ENCODE measurements at places on chromosomes 1 and 21. TPM values are rescaled to one million over a fixed set of nuclear protein-coding genes. Genes with fewer than 3 reads are reported as not detected.

DNA sequence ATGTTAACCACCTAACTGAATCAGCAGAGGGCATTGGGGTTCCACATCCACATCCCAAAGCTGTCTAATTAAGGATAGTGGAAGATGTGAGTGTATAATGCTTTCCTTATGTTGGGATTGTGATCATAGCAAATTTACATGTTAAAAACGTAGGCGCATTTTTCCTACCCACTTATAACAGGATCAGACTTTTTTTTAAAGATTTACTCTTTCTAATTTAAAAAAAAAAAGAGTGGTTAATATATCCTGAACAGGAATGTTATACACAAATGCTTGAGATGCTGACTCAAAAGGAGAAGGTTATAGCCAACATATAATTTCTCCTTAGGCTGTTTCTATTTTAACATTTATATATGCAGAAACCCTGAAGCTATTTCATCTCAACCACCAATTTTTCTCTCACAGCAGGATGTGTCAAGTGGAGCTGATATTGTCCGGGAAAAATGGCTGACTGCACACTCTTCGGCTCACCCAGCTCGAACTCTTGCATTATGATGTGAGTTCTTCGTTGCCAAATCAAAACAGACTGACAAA, 40.3 kb downstream of the RGS5 start:
- DNase-seq = no peak

GRCh38 chr1:182376936-182377574, 14.5 kb downstream of the GLUL start:
- DNase-seq = no peak

DNA sequence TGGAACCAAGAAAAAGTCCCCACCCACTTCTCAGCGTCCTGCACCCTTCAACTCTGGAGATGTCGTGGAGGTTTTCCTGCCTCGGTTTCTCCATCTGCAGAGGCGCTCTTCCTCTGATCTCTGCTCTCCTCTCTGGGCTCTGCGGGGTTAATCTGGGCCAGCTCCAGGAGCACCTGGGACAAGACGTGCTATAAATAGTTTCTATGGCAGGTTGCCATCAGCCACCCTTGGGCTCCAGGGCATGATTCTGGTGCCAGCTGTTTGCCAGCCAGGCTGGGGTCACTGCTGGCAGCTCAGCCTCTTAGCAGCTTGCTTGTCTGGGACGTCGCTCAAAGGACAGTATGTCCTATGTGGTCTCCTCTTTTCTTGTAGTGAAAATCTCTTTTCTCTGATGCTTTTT, 137.1 kb downstream of the ACTL8 start:
- DNase-seq = peak; percentile 17

DNA sequence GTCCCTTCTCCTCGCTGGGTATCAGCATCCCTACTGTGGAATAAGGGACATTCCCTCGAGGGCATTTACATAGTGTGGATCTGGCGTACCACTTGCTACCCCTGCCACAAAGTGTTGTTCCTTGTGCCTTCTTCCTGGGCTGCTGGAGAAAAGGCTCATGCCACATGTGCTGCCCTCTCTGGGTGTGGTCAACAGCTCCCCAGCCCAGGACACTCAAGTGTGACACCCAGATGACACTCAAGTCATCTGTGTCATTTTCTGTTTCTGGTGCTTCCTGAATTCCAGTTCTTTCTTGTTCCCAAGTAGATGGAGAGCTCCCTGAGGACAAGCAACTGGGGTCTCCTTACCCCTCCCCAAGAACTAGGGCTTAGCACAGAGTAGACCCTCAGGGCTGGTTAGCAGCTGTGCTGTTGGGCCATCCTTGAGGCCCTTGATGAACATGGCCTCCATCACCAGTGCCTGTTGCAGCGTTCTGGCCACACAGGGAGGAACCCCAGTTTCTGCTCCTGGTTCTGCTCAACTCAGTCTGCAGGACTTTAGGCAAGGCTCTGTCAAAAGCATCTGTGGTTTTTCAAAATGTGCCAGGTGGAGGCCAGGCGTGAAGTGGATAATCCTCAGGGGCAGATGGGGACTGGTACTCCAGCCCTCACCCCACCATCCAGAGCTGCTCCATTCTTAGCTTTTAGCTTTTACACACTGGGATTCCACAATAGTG, 49.0 kb upstream of the CLIC4 start:
- no peak for DNase-seq

SLC5A3 gene
- 38.5 TPM for total RNA-seq

- no peak for DNase-seq
These were observed 548 bp upstream of the CDC20 start for GRCh38 chr1:43358121-43358745.

- DNase-seq = peak; percentile 55
These were observed 46.6 kb upstream of the CTBS start for GRCh38 chr1:84620720-84621313.

LAPTM5 gene
- total RNA-seq = 559 TPM

GRCh38 chr1:231705806-231706760, 79.5 kb downstream of the DISC1 start:
- no peak for DNase-seq

DNA sequence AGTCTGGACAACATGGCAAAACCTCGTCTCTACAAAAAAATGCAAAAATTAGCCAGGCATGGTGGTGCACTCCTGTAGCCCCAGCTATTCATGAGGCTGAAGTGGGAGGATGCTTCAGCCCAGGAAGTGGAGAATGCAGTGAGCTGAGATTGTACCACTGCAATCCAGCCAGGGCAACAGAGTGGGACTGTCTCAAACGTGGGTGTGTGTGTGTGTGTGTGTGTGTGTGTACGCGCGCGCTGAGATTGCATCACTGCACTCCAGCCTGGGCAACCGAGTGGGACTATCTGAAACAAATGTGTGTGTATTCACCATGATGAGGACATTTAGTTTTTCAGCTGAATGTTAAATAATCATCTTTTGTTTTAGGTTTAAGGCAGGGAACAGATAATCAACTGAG, 21.1 kb downstream of the USP1 start:
- DNase-seq = no peak

GRCh38 chr1:169196581-169196980, 90.1 kb downstream of the ATP1B1 start:
- DNase-seq = no peak

DNA sequence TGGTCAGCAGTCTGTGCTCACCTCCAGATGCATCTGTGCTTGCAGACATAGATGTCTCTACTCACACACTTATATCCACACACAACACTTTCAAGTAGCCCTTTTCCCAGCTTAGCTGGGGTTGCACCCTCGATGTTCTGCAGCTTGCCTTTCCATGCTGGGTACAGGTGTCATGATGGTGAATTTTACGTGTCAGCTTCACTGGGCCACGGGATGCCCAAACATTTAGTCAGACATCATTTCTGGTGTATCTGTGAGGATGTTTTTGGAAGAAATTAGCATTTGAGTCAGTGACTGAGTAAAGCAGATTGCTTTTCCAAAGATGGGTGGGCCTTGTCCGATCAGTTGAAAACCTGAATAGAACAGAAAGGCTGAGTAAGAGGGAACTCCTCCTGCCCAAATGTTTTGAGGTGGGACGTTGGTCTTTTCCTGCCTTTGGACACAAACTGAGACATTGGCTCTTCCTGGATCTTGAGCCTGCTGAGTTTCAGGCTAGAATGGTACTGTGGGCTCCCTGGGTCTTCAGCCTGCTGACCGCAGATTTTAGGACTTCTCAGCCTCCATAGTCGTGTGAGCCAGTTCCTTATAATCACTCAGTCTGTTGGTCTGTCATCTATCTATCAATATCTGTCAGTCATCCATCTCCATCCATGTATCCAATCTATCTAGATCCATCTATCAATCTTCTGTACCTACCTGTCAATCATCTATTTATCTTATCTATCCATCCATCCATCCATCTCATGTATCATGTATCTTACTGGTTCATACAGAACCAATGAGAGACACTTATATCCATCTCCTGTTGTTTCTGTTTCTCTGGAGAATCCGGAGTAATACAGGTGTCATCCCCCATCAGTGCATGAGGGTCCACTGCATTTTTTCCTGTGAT, 12.7 kb upstream of the OBSCN start:
- DNase-seq = no peak

DNA sequence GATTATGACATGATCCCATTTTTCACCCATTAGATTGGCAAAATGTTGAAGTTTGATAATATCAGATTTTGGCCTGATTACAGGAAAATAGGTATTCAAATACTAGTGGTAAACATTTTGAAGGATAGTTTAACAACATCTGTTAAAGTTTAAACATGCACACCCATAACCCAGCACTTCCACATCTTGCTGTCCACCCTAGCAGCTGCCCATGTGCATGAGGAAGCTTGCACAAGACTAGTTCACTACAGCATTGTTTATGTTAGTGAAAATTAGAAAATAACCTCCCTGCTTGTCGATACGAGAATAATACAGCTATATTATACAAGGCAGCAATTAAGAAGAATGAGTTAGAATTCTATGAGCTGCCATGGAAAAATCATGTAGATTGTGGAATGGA, 127.6 kb downstream of the C1orf21 start:
- DNase-seq = no peak

CD53 gene
- 288 TPM for total RNA-seq

CCDC185 gene
- not detected for total RNA-seq

DNA sequence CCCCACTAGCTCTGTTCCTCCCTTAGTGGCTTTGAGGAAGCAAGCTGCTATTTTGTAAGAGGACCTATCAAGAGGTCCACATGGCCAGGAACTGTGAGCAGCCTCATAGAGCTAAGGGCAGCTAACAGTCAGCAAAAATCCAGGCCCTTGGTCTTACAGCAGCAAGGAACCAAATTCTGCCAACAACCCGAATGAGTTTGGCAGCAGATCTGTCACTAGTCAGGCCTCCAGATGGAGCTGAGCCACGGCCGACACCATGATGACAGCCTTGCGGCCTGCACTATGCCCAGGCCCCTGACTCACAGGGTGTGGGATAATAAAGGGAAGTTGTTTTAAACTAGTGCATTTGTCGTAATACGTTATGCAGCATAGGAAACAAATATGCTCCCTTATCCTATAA, 28.0 kb upstream of the H3-3A start:
- DNase-seq = peak; percentile 24

All from T-cell (primary cell).